ENCODE measurements at places on chromosomes 4 and X. TPM values are rescaled to one million over a fixed set of nuclear protein-coding genes. Genes with fewer than 3 reads are reported as not detected.

The SHROOM4 gene
- 2.6 TPM for total RNA-seq

The C4orf36 gene
- total RNA-seq = 2.8 TPM

The CXCL6 gene
- 0.47 TPM for total RNA-seq

The C4orf50 gene
- total RNA-seq = not detected

The HPSE gene
- 0.59 TPM for total RNA-seq

The TMSB15A gene
- not detected for total RNA-seq

The MGARP gene
- 4.9 TPM for total RNA-seq

The TMEM165 gene
- total RNA-seq = 73.5 TPM
